ENCODE measurements at places on chromosomes 5 and 9. TPM values are rescaled to one million over a fixed set of nuclear protein-coding genes. Genes with fewer than 3 reads are reported as not detected.

DNA sequence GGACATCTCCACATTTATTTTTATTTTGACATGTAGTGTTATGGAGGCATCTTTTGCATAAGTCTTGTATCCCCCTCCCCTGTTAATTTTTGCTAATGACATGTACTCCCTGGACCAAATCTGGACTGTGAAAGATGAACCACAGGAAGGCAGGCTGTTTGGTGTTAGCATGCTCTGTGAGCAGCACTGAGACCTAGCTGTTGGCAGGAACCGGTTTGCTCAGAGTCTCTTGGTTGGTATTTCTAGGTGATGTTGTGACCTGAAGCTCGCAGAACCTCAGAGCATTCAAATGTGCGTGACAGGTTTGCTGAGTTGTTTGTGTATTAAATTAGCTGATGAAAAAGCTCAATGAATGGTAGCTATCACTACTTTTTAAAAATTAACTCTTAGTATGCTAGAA lies 53.6 kb upstream of the PHF2 start:
- no peak for DNase-seq

DNA sequence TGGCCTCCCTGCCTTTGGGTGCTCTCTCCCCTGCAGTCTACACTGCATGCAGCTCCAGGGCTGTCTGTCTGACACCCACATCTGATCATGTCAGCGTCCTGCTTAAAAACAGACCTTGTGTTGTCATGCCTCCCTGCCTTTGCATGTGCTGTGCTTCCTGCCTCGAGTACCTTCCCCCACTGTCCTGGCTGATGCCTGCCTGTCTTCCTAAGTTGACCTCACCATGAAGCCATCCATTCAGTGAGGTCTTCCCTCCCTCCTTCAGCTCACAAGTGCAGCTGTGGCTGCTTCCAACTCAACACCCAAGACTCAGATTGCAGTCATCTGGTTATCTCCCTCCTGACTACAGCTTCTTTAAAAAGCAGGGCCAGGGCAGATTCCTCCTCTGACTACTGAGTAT lies 5.5 kb downstream of the ANGPTL2 start:
- DNase-seq: no peak

Gene HNRNPAB
- total RNA-seq: 253 TPM

DNA sequence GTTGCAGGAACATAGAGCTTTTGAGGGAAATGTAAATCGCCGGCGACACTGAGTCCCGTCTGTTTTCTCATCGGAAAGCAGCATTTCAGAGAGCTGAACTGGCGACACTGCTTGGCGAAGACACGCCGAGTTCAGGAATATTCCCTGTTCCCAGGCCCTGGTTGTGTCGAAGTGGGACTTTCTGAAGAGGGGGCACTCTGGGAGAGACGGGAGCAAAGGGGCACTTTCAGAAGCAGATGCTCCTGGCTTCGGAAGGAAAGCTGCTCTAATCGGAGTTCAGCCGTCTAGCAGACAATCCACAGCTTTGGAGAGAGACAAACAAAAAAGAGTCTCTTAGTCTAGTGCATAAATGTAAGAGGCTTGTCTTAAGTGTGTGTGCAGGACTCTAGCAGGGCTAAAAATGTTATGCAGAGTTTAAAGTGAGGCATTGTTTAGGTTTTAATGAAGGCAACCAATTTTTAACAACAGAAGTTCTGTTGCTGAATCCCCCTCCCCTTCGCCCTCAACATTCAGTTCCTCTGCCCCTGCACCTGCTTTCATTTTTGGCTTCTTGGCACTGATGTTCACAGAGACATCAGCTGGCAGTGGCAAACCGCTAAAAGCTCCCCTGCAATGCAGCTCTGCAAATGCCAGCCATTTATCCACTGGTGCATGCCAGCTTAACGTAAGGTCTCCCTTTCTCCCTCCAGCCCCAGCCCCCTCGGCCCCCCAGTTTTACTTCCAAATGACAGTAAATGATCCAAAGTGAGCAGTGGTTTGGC lies 289.5 kb upstream of the MPDZ start:
- no peak for DNase-seq

GRCh38 chr9:137955586-137955985 lies 78.0 kb downstream of the CACNA1B start:
- no peak for DNase-seq

DNA sequence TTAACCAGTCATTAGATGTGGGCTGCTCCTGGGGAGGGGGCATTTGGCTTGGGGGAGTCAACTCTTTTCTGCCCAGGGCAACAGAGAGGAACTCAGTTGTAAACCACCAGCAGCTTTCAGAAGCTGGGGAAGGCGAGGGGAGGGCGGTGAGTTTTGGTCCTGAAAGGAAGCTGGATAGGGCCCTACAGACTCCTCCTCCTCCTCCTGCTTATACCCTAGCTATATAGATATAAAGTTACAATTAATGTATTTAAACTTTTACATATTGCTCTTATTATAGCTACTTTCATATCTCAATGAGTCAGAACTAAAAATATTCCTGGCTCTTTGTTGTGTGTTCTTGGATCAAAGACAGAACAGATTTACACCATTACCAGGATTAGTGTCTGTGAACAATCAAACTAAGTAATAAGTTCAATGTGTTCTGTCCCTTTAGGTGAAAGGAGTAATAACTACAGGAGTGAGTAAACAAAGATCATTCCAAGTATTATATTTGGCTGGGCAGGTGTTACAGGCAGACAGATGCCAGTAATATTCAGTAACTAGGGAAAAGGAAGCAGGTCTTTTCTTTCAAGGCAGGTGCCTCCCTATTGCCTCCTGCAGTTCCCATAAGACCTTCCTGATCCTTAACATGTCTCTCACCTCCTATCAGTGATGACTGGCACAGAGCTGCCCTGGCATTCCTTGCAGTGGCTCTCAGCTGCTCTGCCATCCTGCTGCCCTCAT lies 20.5 kb upstream of the VPS13A start:
- no peak for DNase-seq

- no peak for DNase-seq
These were observed 39.2 kb downstream of the PRUNE2 start for GRCh38 chr9:76866689-76867088.

Gene OR1J2
- total RNA-seq: 0.34 TPM

DNA sequence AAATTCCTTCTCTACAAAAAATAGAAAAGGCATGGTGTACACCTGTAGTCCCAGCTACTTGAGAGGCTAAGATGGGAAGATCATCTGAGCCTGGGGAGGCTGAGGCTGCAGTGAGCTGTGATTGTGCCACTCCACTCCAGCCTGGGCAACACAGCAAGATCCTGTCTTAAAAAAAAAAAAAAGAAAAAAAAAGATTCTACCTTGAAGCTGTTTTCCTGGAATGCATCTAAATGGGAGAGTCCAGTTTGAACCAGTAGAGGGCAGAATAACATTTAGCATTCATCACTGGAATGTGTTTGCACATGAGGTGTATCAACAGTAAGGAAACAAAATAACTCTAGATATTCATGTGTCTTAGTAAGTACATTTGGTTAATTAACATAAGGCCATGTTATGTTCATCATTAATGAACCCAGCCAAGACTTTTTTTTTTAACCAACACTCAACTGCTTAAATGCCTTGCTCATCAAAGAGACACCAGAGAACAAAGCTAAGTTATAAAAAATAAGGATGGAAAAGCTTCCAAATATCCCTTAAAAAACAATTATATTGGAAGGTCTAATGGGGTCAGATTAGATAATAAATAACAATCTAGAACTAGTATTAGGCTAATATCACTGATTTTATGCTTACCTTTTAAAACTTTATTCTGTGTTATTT lies 16.1 kb downstream of the IFNE start:
- peak; percentile 25 for DNase-seq

- DNase-seq: no peak
These were observed 179.8 kb downstream of the SLC12A2 start for GRCh38 chr5:128263357-128263756.

DNA sequence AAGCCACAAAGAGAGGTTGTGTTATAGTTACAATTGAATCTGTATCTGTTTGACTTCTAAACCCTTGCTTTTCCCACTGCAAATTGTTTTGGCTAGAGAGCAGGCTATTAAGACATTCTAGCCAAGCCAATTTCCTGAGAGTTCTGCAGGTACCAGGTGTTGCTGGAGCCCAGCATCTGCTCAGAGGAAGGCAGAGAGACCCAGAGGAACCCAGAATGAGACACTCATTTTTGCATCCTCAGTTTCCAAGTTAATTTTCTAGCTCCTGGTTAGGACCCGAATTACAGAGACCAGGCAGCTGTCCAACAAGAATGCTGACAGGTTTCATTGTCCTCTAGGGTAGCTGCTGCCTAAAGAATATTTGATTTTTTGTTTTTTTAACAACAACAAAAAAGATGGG lies 266.2 kb downstream of the TRIM32 start:
- no peak for DNase-seq

- no peak for DNase-seq
These were observed 639 bp downstream of the AMACR start for GRCh38 chr5:34007201-34007620.

DNA sequence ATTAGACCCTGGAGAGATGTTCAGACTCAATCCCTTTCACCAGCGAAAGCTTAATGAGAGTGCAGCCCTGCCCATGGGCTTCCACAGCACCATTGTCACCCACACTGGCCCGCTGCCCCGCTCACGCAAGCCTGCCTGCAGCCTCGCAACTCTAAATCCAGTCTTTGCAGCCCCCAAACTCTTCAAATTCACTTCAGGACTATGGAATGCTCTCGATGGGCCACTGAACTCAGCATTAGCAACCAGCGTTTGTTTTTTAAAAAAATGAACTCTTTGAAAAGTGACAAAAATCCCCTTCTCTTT lies 17.1 kb downstream of the DCANP1 start:
- DNase-seq: no peak

- no peak for DNase-seq
These were observed 80.7 kb downstream of the TSSK1B start for GRCh38 chr5:113354055-113354454.

Gene SPINK7
- not detected for total RNA-seq

Gene TLX3
- not detected for total RNA-seq

DNA sequence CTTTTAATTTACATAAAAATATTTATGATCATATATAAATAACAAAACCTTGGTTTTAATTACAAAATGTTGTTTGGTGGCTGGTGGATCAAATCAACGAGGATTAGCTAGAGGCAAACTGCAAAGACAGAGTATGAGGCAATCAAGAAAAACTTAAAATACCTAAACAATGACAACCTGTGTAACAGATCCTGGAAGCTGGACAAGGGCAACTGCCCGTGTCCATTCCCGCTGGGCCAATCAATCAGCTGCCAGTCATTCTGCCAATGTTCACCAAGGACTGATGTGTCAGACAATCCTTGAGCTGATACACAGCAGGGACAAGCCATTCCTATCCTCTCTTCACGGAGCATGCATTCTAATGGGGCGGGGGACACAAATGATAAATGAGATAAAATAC lies 3.2 kb upstream of the TENT4A start:
- no peak for DNase-seq

Gene F2RL1
- total RNA-seq: 0.46 TPM

Gene ZNF483
- total RNA-seq: 5.1 TPM

- DNase-seq: no peak
These were observed 10.4 kb downstream of the TAF11L12 start for GRCh38 chr5:17620627-17621026.

DNA sequence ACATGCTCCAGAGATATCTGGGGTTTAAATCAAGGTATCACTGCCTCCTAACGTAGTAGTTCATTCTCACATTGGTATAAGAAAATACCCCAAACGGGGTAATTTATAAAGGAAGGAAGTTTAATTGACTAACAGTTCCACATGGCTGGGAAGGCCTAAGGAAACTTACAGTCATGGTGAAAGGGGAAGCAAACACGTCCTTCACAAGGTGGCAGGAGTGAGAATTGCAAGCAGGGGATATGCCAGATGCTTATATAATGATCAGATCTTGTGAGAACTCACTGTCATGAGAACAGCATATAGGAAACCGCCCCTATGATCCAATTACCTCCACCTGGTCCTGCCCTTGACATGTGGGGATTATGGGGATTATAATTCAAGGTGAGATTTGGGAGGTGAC lies 1280.2 kb upstream of the C9orf72 start:
- DNase-seq: no peak

Gene CCDC112
- 1.8 TPM for total RNA-seq

Gene KIAA1958
- total RNA-seq: 17.0 TPM

DNA sequence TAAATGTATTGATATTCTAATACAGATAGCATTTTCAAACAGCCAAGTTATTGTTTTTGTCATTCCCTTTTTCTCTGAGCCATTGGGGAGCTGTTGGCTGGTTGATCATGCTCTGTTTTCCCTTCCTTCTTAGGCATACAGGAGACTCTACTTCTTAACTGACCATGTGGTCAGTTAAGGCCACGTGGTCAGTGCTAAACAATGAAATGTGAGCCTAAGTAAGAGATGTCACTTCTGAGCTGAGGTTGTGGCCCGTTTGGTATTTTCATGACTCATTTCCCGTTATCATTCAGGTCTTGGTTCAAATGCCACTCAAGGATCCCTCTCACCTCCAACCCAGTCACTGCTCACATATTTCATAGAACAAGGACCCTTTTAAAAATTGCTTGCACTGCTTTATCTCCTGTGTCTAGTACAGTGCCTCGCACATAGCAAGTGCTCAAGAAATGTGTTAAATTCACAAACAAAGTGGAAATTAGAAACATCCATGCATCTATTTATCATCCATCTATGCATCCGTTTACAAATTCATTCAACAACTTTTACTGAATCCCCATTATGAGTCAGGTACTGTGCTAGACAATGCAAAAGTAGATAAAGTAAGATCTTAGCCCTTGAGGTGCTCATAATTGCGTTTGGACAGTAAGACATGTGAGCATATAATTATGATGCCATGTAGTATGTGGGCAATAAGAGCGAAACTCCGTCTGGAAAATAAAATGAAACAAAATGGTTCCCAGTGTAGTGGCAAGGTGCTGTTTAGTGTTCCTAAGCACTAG lies 50.7 kb downstream of the ARRDC3 start:
- no peak for DNase-seq

Gene THBS4
- total RNA-seq: 2.0 TPM

Gene OSMR
- total RNA-seq: not detected

Gene ANXA6
- 356 TPM for total RNA-seq

DNA sequence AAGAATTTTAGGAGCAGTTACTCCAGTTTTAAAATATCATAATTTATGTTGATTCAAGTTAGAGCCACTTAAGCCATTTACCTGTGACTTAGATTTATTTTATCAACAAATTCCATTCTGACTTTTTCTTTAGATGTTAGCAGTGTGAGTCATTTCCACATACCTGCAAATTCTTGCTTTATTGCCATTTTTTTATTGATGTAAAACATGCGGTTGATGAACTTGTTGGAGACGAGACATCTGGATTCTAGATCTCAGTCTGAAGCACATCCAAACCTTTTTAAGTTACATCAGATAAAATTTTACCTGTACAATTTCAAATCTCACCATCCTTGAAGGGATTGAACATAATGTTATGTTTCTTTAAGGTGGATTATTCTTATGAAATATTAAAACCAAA lies 240.9 kb downstream of the IRX1 start:
- no peak for DNase-seq

DNA sequence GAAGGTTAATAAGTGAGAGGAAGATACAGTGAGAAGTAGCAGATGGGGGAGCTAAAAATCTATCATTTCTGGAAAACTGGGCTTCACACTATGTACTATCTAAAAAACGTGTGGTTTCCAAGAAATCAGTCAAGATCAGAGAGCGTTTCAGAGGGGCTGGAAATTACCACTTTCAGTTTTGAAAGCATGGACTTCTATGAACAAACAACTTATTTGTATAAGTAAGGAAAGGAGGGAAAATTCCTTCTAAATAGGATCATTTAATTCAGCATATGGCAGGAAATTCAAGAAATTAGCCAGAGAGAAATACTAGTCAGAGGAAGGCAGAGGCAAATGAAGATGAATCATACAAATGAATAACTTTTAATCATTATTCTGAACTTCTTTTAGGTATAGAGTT lies 11.3 kb downstream of the TNC start:
- no peak for DNase-seq

All from activated naive CD4-positive, alpha-beta T cell treated with anti-CD3 and anti-CD28 coated beads, Interleukin-2, amount 50 U/mL, for 72 hours (primary cell).